ENCODE measurements at places on chromosomes 7 and 10.

DNA sequence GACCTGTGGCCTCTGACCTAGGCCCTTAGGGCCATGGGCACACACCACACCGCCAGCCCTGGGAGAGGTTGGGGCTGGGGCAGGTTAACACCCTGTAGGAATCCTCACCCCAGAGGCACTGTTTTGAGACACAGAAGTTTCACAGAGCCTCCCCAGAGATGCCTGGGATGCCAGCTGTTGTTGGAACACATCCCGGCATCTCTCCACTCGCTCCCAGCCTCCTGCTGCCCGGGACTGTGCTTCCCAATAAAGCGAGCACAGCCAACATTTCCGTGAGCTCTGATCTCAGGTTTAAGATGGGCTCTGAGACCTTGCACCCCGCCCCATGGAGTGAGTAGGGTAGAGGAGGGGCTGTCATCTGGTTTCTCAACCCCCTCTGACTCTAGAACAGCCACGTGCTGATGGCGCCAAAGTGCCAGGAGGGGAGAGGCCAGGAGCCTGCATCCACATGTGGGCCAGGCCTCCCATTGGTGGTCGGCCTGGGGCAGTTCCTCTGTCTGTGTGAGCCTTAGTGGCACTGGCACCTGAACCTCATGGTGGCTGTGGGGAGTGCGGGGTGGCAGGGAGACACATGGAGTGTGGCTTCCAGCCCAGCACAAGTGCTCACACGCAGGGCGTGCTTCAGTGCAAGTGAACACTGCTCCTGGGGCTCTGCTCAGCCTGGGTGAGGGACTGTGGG is 54.7 kb downstream of the RASGEF1A start:
- H3K27ac ChIP-seq = no peak overlapping the region
- no peak for DNase-seq
- no peaks in the 10 kb centered on the region for H3K27me3 ChIP-seq

GRCh38 chr10:49435225-49435624 is 39.3 kb upstream of the DRGX start:
- no peaks in the 10 kb centered on the region for H3K36me3 ChIP-seq
- no peak for DNase-seq
- H3K27me3 ChIP-seq = peaks cover 12% of the 10 kb centered on the region

DNA sequence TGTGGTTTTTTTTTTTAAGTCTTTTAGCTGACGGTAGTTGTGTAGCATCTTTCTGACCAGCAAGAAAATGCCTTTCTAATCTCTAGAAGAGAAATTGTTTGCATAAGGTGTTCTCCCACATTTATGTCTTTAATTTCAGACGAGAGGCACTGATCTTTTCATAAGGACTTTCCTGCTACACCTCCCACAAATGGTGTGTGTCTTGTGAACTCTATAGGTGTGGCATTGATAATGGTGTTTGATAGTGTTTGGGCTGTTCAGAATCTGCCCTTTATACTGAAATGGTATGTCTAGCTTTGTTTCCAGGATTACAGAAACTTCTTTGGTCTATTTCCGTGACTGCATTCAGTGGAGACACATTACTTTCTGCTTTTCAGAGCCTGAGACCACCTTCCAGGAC is 21.6 kb upstream of the ATXN7L1 start:
- DNase-seq = no peak
- H3K4me1 ChIP-seq = no peaks in the 10 kb centered on the region
- no peak overlapping the region for H3K27ac ChIP-seq
- no peak overlapping the region for H3K4me3 ChIP-seq
- peaks cover 14% of the 10 kb centered on the region for H3K27me3 ChIP-seq

DNA sequence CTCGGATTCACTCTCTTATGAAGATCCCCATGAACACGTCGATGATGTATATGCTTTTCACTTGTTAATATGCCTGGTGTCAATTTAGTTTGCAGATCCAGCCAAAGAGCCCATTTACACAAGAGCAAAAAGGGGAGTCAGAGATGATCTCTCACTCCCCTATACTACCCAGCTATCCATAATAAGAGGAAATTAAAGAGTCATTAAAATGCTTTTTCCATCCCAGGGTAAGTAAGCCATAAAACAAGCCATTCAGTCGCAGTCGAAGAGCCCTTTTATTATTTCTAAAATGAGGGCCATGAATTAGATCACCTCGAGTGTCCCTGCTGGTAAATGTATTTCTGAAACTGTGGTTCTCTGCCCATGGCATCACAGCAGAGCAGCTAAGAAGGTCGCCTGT is 41.2 kb downstream of the CHCHD3 start:
- DNase-seq = no peak
- no peak overlapping the region for H3K4me3 ChIP-seq
- H3K27ac ChIP-seq = no peak overlapping the region
- no peaks in the 10 kb centered on the region for H3K36me3 ChIP-seq

DNA sequence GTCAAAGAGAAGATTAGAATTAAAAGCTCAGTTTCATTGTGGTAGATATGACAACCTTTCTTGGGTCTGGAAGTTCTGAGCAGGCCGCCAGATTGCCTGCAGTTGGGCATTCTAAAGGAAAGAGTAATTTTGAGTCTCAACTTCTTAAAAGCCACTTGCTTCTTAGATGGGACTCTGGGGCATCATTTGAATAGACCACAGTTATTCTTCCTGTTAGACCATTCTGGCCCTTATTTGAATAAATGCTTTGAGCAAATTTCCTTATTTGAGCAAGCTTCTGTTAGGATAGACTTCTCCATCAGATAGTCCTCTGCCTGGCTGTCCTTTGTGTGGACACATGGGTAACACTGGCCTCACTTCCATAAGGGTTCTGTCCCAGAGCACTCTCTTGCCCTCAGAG is 40.2 kb downstream of the SND1 start:
- no peak overlapping the region for H3K27ac ChIP-seq
- no peak for DNase-seq
- no peaks in the 10 kb centered on the region for H3K27me3 ChIP-seq

DNA sequence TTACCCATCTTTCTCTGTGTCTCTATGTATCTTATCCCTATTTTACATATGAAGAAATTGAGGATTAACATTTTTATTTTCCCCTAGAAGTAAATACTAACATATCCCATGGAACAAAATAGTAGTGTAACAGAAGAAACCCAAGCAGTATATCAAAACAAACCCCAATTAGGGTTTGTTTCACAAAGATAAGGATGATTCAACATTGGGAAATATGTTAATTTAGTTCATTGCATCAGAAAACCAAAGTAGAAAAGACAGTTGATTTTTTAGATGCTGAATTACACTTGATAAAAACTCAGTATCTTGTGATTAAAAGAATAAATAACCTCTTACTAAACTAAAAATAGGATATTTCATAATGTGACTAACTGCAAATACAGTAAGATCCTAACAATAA is 87.8 kb downstream of the GLCCI1 start:
- no peak for DNase-seq
- H3K27me3 ChIP-seq = no peaks in the 10 kb centered on the region
- H3K4me1 ChIP-seq = peaks cover 16% of the 10 kb centered on the region
- peaks cover 55% of the 10 kb centered on the region for H3K36me3 ChIP-seq

DNA sequence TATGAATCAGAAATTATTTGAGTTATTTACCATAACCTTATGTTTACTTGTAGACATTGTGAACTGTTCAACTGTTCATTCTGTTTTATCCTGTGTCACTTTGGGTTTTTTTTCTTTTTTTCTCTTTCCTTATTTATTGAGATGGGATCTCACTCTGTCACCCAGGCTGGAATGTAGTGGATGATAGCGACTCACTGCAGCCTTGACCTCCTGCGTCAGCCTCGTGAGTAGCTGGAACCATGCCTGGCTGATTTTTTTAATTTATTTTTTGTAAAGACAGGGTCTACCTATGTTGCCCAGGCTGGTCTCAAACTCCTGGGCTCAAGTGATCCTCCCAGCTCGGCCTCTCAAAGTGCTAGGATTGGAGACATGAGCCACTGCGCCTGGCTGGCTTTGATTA is 97.1 kb downstream of the CSTF2T start:
- no peak for DNase-seq
- H3K27me3 ChIP-seq = no peaks in the 10 kb centered on the region
- no peak overlapping the region for H3K4me3 ChIP-seq
- H3K36me3 ChIP-seq = no peaks in the 10 kb centered on the region
- H3K27ac ChIP-seq = no peak overlapping the region

- peak overlapping the region; percentile 99 for H3K27ac ChIP-seq
- peaks cover 38% of the 10 kb centered on the region for H3K4me1 ChIP-seq
- H3K36me3 ChIP-seq = peaks cover 30% of the 10 kb centered on the region
- no peaks in the 10 kb centered on the region for H3K27me3 ChIP-seq
- peak overlapping the region; percentile 95 for H3K4me3 ChIP-seq
Observed at GRCh38 chr10:35194906-35195305, 68.3 kb downstream of the CREM start.

DNA sequence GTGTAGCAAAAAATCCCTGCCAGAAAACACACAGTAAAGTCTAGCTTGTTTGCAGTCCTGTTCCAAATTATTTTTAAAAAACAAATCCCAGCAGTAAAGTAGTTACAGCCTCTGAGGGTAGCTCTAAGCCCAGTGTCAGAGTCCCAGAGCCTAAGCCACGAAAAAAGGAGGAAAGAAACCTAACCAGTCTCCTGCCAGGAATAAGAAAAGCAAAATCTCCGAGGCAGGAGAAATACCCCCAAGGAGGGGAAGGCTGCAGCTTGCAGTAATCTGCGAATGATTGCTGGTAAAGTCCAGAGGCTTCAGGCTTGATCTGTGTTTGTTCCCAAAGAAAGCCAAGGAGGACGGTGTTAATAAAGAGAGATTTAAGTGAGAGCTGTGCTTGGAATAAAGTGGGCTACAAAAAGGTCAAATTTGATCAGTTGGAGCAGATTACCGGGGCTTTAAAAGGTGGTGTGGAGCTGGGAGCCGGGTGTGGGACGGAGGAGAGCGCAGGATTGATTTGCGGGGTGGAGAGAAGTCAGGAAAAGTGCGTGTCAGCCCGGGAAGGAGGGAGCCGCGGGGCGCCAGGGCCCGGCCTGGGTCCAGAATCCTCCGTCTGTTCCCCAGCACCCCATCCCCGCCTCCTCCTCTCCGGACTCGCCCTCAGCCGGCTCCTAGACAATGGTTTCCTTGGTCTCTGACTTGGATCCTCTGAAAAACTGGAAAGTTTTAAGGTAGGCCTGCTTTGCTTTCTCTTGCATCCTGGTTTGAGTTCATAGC is 219.4 kb upstream of the CELF2 start:
- no peak for DNase-seq
- H3K4me3 ChIP-seq = no peak overlapping the region
- H3K27ac ChIP-seq = no peak overlapping the region
- no peaks in the 10 kb centered on the region for H3K4me1 ChIP-seq
- H3K36me3 ChIP-seq = no peaks in the 10 kb centered on the region

DNA sequence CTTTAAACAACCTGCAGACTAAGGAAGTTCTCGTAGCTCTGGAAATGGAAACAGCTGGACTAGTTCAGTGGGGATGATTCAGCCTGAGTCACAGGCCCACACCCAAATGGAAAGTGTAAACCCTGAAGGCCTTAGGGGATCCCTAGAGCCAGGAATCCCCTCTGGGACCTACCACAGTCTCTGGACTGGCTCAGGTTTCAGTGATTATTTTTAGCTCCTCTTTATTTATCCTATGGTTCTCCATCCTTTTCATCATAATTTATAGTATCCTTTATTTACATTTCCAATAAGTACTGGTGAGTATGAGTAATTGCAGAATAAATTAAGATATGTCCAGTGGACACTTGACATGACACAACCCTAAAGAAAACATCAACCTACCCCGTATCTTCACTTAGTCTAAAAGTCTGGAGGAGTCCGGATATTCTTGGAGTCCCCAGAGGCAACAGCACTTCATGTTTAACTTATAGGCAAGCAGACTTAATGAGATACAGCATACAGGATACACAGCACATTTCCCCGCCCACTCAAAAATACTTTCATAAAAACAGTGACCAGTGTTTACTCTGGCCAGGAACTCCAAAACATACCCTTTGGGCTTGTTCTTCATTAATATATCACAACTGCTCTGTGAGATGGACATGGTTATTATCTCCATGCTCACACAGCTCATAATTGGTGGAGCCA is 28.4 kb upstream of the SEMA3E start:
- no peak overlapping the region for H3K4me3 ChIP-seq
- H3K36me3 ChIP-seq = no peaks in the 10 kb centered on the region
- no peak overlapping the region for H3K27ac ChIP-seq

- no peak for DNase-seq
- no peak overlapping the region for H3K4me3 ChIP-seq
- H3K36me3 ChIP-seq = no peaks in the 10 kb centered on the region
- H3K27me3 ChIP-seq = no peaks in the 10 kb centered on the region
- H3K27ac ChIP-seq = no peak overlapping the region
- no peaks in the 10 kb centered on the region for H3K4me1 ChIP-seq
Observed at GRCh38 chr7:117530390-117530789, 50.6 kb downstream of the CFTR start.

DNA sequence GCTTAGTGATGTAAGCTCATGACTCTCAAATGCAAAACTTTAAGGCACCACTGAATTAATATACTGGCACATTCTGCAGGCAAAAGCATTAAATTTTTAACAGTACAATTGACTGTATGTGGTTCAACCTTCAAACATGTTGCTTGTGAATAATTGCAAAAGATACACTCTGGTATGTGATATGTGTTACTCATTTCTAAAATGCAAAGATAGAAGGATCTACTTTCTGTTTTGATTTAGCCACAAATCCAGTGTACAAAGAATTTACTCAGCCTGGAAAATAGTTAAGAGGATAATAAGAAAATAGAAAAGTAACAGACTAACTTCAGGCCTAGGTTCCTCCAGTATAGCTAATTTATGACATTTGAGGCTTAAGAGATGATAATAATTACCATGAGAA is 66.6 kb upstream of the NOBOX start:
- DNase-seq = no peak
- H3K36me3 ChIP-seq = no peaks in the 10 kb centered on the region
- H3K4me3 ChIP-seq = no peak overlapping the region
- H3K27ac ChIP-seq = no peak overlapping the region

- H3K36me3 ChIP-seq = peaks cover 27% of the 10 kb centered on the region
- H3K4me3 ChIP-seq = peak overlapping the region; percentile 94
- H3K4me1 ChIP-seq = peaks cover 20% of the 10 kb centered on the region
- no peak for DNase-seq
- H3K27me3 ChIP-seq = no peaks in the 10 kb centered on the region
- no peak overlapping the region for H3K27ac ChIP-seq
Observed at GRCh38 chr10:118340486-118340885, 1.6 kb downstream of the FAM204A start.

DNA sequence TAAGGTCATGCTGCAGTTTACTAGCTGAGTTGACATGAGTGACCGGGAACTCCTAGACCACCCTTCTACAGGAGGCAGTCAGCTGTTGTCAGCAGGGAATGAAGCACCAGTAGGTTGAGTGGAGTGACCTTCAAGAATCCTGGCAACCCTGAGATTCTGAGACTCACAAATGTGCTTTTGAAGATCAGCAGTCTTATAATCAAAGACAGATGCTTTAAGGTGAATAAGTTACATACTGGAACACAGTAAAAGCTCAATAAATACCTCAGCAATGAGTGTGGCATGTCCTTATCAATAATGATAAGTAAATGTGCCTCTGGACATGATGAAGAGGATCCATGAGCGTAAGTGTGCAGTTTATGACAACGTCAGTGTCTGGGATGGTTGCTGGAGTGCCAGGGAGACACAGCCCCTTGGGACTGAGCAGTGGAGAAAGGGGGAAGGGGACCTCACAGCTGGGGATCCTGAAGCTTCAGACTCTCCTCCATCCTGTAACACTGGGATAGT is 11.9 kb upstream of the OR6V1 start:
- no peaks in the 10 kb centered on the region for H3K36me3 ChIP-seq
- peaks cover 8% of the 10 kb centered on the region for H3K4me1 ChIP-seq
- H3K27me3 ChIP-seq = peaks cover 2% of the 10 kb centered on the region
- no peak overlapping the region for H3K4me3 ChIP-seq
- H3K27ac ChIP-seq = no peak overlapping the region
